ENCODE measurements at places on chromosomes 13 and 19.

DNA sequence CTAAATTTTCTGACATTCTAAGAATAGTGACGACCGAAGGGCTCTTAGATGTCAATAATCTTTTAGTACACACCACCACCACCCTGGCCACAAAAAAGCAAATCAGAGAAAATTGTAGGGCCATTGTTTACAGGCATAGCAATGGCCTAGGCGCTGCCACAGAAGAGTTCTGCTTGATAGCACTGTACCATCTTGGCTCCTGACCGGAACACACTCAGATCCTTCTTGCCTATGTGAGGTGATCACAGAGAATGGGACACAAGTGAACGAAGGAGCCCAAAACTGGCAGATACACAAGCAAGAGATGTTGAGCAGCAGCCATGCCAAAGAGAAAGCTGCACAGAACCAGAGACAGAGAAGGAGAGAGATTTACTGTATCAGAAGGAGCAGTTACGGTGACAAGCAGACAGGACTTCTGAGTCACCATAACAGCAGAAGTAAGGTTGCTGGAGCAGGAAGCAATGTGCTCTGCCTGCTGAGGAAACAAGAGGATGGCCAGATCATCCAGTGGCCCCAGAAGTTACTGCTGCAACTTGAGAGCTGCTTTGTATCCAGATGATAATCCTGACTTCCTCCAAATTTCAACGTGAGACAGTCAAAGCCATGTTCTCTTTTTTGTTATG, 105.2 kb downstream of the SLITRK6 start:
- no peak for DNase-seq

GRCh38 chr19:6730153-6730804, 7.1 kb downstream of the GPR108 start:
- DNase-seq, result no peak

- no peak for DNase-seq
These were observed 10.2 kb upstream of the CBLC start for GRCh38 chr19:44767295-44768180.

DNA sequence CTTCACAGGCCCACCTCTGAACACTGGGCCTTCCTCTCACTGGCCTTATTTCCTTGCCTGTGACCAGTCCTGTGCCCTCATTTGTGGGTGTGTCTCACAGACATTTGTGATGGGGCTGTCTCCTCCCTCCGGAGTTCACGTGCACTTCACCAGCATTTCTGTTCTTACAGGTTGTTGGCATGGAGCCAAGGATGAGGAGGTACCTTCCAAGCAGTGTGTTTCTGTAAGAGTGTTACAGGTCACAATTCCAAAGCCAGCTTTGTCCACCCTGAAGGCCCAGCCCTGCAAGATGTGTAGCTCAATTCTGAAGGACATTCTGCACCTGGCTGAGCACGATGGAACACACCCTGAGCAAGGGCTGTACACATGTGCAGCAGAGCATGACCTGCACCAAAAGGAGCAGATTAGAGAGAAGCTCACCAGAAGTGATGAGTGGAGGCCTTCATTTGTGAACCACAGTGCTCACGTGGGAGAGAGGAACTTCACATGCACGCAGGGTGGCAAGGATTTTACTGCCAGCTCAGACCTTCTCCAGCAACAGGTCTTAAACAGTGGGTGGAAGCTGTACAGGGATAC, 8.1 kb downstream of the ZNF749 start:
- DNase-seq, result no peak

DNA sequence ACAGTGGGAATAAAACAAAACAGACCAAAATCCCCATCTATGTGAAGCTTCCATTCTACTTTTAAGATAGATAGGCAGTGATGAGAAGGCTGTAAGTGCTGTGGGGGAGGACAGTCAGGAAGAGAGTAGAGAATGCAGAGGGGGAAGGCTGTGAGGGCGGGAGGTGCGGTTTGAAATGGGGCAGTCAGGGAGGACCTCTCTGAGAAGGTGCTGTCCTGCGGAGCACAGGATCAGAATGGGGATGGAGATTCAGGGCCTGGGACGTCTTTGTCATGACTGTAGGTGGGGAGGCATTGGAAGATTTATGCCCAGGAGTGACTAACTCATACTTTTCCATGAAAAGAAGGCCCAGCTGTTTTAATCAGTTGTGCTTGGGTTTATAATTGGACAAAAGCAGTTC, 3.9 kb upstream of the GPR183 start:
- DNase-seq, result no peak

DNA sequence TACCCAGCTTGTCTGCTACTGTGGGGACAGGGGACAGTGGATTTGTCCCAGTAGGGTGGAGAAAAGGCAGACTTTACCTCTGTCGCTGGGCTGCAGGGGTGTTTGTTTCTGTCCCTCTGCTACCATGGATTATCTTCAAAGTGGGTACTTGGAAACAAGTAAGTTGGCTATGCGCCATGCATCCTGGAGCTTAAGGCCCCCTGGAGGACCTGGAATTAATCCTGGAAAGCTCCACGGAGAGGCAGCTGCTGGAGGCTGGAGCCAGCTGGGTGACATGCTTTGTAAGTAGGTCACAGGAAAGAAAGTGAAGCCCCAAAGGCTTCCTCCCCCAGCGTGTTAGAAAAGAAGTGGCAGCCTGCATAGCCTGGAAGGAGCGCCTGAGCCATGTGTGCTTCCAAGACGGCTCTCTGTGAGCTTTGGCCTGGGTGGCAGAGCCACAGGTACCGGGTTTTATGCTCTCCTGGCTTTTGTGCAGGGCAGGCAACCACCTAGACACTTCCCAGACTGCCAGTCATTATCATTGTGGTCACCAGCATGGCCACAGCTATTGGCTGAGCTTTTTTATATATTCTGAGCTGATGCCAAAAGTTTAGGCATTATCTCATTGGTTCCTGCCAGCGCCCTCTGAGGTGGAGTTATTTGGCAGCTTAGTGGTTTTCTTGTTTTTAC, 9.5 kb downstream of the B3GLCT start:
- peak; percentile 58 for DNase-seq

DNA sequence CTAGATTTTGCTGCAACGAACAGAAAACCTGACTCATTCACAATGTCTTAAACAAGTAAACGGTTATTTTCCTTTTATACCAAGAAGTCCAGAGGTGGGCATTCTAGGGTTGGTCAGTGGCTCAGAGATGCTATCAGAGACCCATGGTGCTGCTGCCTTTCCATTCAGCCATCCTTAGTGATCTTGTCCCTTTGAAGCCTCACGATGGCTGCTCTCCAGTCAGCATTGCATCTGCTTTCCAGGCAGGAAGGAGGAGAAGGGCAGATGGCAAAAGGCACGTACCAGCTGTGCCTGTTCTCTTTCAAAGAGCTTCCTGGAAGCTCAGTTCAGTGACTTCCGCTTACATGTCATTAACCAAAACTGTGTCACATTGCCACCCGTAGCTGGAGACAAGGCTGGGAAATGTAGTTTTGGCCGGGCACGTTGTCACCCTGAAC, 30.1 kb downstream of the WDFY2 start:
- DNase-seq, result peak; percentile 52

DNA sequence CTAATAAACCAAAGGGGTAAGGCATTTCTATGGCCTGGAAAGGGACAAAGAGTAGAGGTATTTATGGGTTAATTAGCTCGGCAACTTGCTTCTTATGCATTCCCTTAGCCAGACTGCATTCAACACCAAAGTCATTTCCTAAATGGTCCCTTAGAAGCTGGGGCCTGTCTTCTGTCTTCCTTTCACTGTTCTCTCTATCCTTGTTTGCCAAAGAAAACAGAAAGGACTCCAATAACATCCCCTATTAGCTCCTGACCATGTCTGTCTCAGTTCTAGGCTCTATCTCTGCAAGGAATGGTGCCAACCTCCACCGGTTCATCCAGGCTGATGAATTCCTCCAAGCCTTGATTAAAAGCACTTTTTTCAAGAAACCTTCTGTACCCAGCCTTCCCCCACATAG, 123.5 kb downstream of the KCTD12 start:
- no peak for DNase-seq

GRCh38 chr19:14612657-14613056, 29.8 kb downstream of the CLEC17A start:
- DNase-seq, result no peak

DNA sequence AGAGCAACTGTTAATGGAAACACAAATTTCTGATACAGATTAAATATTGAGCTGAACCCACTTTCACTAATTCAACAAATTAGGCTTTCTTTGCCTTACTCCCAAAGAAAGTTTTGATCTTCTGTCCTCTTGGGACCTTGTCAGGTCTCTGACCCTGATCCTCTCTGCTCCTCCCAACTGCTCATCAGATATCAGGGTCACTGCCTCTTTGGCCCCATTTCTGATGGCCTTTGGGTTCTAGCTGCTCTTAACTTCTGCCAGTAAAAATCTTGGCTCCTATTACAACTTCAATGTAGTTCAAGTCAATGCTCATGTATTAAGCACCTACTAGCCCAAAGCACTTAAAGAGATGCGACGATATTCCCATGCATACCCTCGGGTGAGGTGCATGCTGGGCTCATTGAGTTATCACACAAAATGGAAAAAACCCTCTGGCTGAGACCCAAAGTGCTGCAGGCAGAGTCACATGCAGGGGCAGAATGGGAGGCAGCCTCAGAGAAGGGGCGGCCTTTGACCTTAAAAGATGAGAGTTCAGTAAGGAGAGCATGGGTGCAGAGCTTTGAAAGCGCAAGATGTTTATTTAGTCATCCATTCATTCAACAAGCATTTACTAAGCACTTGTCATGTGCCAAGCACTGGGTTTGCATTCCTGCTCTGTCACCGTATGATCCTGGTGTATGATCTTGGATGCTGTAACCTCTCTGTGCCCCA, 183.4 kb downstream of the USP12 start:
- no peak for DNase-seq

DNA sequence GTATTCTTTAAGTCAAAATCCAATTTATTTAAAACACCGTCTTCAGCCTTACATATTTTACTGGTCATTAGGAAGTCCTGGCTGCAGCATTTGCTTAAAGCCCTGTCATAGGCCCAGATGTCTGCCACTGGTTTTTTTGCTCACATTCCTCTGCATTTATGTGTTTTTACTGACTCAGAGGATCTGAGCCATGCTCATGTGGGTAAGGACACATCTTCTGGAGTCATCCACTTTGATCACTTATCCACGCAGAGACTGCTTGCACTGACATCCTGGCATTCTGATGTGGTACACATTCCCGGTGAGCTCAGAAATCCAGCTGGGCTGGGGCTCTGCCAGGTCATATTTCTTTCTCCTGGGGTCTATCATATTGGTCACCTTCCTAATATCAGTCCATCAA, 531.7 kb upstream of the ARGLU1 start:
- DNase-seq, result no peak

DNA sequence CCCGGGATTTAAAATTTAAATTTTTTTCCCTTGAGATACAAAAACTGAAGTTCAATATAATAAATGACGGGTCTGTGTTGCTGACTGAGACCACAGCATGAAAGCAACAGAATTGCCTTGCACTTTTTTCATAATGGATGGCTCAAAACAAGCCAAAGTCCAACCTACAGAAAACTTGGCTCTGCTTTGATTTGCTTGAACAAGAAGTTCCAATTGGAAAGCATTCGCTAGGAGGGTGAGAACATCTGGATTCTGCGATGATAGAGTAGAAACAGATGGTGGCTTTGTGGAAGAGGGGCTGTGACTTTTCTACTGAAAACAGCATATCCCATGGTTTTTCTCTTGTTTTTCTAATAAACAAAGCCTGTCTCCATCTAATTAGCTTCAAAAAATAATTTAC, 46.4 kb downstream of the THSD1 start:
- DNase-seq, result no peak

- no peak for DNase-seq
These were observed 50.8 kb upstream of the FREM2 start for GRCh38 chr13:38636073-38636472.

DNA sequence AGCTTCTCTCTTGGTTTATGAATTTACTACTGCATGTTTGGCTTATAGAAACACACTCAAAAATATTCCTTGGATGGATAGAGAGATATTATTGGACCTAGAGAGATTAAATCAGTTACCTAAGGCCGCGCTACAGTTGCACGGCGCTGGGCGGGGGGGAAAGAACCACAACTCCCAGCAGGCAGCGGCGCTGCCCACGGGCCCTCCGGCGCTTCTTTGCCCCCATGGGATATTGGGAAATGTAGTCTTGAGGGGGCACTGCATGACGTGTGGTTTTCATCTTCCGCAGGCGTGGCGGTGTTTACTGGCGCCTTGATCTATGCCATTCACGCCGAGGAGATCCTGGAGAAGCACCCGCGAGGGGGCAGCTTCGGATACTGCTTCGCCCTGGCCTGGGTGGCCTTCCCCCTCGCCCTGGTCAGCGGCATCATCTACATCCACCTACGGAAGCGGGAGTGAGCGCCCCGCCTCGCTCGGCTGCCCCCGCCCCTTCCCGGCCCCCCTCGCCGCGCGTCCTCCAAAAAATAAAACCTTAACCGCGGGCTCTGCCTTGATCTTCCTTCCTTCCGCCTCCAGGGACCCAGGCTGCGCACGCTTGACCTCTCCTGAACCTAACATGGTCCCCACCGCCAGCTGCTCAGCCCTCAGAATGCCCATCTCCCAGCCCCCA, 4.8 kb downstream of the EMP3 start:
- DNase-seq, result peak; percentile 82

DNA sequence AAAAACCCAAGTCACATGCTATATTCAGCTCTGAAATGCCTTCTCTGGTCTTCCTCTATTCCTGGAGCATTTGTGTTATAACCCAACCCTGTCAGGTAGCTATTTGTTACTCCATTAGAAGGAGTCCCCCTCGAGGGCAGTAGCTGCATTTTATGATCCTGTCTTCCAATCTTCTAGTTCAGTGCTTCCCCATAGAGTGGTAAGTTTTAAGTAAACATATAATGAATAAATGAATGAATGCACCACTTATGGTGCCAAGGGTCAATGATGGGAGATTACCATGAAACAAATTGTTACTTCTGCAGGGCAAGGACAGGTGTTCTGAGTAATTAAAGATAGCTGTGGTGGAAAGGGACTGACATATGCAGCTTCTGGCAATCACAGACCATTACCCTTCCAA, 4.0 kb downstream of the RASL11A start:
- DNase-seq, result no peak

DNA sequence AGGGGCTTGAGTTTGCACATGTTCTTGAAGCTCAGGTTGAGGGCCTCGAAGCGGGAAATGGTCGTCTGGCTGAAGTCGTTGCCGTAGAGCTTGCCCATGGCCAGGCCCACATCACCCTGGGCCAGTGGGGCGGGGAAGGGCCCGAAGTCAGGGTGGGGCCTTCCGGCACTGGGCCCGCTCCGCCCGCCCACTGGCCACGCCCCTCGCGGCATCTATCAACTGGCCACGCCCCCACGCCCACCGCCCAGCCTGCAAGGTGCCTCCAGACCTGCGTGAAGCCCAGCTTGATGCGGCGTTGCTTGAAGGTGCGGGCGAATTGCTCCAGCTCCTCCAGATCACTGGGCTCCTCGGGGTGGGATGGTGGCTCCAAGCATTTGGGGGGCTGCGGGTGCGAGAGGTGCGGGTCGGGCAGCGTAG, 19.9 kb downstream of the ZNF574 start:
- DNase-seq, result no peak

DNA sequence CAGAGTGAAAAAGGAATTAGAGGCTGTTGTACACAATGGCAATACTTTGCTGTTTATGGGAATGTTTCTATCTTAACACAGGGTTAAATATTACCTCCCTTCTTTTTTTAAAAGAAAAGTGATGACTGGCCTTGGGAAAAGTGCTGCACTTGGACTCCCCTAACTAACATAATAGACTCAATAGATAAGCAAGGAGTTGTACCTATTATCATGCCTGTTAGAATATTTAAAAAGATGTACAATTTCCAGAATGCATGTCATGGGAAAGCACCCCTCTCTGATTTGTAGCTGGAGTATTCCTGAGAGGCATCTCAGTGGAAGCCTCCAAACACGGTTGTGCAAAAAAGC, 79.3 kb upstream of the GPC6 start:
- DNase-seq, result no peak

GRCh38 chr13:72160977-72161376, 294.0 kb upstream of the DACH1 start:
- no peak for DNase-seq

GRCh38 chr19:16398530-16399249, 73.1 kb downstream of the EPS15L1 start:
- no peak for DNase-seq
